ENCODE measurements at places on chromosomes 7 and 10.

DNA sequence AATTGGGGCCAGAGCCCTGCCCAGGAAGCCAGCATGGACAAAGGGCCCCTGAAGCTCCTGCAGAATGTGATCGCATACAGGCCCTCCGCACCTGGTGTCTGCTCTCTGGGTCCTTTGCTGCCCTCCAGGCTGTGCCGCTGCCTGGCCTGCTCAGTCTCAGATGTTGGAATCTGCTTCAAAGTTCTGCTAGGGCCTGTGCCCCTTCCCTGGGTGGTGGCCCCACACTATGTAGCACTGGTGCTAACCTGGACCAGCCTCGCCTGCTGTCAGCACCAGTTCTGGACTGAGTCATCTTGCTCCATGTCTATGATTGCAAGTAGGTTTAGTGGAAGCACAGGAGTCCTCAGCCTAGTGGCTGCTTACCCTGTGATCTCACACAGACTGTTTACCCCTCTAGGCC lies 6.3 kb downstream of the MAT1A start:
- no peak for DNase-seq

DNA sequence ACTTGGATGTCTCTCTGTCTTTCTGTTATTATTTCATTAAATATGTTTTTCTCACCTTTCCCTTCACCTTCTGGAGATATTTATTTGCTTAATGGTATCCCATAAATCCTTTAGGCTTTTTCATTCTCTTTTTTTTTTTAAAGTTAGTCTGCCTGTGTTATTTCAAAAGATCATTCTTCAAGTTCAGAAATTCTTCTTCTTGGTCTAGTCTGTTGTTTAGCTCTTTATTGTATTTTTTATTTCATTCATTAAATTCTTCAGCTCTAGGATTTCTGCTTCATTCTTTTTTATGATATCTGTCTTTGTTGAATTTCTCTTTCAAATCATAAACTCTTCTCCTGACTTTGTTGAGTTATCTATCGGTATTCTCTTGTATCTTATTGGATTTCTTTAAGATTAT lies 312.1 kb upstream of the KAT6B start:
- DNase-seq = no peak

GRCh38 chr10:5404208-5405041 lies at the start of gene TUBAL3:
Gene TUBAL3, minus strand, starts transcription at chr10:5404828. Its CDS starts 36 bp downstream, at chr10:5404792.
- DNase-seq = no peak

DNA sequence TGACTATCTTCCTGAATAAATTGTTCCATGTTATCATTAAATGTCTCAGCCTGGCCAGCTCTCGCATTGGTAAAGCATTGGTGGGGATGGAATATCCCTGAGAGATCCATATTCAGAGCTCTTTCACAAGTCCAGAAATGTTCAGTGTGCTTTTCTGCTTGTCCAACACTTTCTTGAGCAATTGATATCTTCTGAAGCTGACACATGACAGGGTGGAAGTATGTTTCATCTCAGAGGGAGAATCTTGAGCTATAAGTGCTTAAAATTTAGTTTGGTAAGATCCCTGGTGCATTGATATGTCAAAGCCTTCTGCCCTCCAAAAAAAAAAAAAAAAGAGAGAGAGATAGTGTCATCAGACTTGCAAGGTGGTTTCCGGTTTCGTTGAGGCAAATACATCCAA lies 7.4 kb downstream of the IFIT3 start:
- DNase-seq = no peak

- DNase-seq = no peak
Measured at GRCh38 chr7:129471402-129471827, 30.9 kb upstream of the SMKR1 start.

GRCh38 chr10:71571460-71572175 lies 148.0 kb downstream of the C10orf105 start:
- DNase-seq = no peak

DNA sequence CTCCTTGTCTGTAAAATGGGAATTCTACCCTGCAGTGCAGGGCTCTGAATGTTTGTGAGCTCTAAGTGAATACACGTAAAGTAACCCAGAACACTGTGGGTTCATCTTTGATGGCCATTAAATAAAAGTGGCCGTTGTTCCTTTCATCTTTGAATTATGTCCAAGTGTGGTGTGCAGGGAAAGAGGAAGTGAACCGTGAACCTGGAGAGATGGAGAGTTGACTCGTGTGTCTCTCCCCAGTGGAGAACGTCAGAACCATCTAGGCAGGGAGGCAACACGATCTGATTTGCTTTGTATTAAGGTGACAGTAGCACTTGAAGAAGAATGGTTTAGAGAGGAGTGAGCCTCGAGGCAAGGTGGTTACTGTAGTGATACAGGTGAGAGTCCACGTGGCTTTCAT lies 93.5 kb upstream of the GJD4 start:
- no peak for DNase-seq
